ENCODE measurements at places on chromosomes 1 and 21.

DNA sequence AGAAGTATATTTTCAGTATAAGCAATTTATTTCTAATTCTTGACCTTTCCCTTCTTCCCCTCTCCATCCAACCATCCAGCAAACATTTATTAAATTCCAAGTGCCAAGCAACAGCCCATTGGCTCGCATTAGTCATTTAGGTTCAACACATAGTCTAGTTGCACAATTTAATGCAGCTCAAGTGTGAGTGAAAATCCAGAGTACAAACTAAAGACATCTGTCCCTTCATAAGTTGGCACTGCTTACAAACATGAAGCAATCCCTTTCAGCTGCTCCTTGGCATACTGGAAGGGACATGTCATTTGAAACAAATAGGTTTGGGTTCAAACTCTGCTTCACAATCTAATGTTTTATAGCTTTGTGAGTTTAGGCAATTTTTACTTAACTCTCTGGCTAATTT, 10.7 kb downstream of the CASQ2 start:
- DNase-seq = no peak

DNA sequence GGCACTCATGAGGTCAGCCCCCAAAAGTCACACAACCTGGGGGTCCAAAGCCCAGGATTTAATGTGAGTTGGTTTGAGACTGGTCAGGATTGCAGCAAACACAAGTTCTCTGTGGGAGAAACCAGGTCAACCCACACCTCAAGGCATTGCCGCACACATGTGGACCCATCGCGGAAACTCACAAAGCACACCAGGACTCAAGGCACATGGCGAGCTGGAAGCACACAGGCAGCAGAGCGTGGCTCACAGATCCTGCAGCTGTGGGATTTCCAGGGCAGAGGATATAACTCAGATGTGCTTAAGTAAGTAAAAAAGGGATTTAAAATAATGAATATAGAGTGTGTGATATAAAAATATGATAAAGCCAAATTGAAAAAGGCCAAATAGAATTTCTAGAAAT, 51.6 kb upstream of the ADARB1 start:
- DNase-seq = no peak

- peak; percentile 52 for DNase-seq
Measured at GRCh38 chr1:23865543-23865930, 2.6 kb downstream of the FUCA1 start.

DNA sequence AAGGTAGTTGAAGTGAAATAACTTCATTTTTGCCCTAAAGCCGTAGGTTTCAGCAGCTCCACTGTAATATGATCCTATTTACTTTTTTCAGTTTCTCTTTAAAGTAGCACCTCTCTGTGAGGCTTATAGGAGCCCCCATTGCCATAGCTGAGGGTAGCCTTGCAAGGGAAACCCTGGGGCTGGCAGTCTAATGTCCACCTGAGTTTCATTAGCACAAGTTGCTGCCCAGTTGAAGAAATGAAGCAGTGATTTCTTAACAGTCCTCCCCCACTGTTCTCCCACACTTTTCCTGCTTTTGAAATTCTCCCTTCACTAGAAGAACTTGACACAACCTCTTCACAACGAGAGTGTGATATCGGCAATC, 1.5 kb downstream of the HMCN1 start:
- DNase-seq = no peak

DNA sequence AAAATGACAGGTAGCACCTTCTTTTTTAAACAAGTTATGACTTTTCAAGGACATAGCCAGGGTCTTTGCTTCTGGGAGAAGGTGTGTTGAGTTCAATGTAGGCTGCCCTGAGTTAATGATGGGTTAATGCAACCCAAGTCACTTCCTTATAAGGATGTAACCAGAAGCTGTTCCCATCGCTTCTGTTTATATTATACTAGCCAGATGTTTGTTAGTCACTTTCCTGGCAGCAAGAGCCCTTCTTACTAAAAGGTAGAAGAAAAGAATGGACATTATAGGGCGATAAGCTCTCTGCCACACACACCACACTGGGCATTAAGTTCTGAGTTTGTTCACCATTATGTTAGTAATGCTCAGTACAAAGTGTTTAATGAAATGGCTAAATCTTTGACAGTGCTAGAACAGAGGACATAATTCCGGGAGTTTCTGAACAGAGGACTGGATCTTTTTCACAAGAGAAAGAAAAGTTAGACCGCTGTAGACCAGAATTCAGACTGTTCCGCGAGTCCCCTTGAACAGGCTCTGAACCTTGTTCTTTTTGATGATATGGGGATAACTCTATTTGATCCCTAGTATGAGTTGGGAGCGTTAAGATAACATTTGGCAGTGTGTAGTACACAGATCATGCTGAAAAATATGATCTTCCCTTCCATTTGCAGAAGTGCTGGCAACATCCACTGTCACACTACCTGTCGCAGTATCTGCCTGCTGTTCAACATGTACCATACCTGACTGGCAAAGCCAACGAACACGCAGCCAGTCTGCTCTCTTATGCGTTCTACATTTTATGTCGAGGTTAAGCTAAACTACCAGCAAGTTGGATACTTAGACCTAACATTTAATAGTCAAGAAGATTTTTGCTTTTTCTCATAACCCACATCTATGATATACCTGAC, 41.0 kb downstream of the DEGS1 start:
- DNase-seq = peak; percentile 92

GRCh38 chr1:15730423-15730822, 5.6 kb upstream of the SLC25A34 start:
- no peak for DNase-seq

DNA sequence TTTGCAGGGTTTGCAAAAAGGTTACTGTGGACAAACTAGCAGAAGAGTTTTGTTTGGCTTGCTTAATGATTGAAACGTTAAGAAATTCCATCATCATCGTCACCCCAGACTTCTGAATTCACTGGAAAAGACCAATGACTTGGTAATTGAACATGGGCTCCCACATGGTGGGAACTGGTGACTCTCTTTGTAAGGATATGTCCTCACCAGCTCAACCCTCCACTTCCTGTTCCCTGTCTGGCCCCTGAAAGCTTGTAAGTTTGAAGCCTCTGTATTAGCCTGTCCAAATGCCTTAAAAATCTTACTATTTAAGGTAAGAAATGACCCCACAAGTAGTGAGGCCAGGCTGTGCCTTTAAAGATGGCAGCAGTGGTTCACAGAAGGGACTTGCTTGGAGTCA, 9.7 kb downstream of the SYT6 start:
- no peak for DNase-seq

DNA sequence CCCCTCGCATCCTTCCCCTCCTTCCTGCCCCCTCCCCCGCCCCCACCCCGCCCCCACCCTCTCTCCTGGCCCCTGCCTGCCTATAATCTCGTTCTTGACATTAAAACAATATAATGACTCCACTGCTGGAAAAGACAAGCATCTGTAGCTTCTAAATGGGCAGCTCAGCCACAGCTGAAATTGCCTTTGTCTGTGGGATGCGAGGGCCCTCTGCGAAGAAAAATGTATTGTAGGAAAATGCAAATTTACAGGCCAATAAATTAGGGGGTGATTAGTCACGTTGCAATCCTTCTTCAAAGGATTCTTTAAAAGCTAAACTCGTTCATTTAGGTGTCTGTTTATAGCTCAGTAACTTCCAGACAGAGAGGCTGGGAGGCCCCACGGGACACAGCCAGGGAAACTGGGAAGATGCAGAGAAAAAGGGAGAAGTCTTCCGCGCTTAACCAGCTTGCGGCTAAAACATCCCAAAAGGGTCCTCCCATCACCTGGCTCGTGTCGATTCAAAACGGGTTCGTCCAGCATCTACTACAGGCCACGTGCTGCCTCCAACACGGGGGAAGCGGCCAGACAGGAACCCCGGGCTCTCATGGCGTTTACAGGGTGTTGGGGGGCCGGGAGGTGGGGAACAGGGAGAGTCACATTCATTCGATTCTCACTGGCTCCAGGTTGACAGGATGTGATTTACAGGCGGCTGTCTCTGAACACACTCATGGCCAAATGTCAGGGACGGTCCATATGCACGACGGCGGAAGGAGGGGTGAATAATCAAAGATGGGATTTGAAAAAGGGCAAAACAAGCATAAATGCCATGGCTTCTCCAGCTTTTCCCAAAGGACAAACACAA, 100.5 kb upstream of the ZBTB40 start:
- DNase-seq = no peak

DNA sequence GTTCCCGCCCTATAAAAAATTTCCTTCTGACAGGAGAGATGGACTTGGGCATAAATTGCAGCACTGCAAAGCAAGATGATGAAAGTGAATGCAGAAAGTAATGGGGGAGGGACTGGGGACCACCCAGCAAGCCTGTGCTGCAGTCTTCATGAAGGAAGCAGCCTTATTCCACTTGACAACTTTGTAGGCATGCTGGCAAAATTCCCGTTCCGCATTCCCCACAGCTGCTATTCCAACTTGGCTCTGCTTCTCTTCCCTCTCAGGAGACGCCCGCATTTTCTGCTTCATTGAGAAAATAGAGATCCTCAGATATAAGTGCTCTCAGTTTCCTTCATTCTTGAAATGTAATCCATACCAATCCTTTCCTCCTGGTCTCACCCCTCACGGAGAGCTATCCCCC, 2.4 kb downstream of the HMGB4 start:
- DNase-seq = no peak
